Myocyte (in vitro differentiated cells): ENCODE measurements at places on chromosomes 7 and 10. TPM values are rescaled to one million over a fixed set of nuclear protein-coding genes. Genes with fewer than 3 reads are reported as not detected.

The AKR1C8 gene
- total RNA-seq, result not detected in 2 replicates

The TLX1 gene
- total RNA-seq, result not detected in 2 replicates

DNA sequence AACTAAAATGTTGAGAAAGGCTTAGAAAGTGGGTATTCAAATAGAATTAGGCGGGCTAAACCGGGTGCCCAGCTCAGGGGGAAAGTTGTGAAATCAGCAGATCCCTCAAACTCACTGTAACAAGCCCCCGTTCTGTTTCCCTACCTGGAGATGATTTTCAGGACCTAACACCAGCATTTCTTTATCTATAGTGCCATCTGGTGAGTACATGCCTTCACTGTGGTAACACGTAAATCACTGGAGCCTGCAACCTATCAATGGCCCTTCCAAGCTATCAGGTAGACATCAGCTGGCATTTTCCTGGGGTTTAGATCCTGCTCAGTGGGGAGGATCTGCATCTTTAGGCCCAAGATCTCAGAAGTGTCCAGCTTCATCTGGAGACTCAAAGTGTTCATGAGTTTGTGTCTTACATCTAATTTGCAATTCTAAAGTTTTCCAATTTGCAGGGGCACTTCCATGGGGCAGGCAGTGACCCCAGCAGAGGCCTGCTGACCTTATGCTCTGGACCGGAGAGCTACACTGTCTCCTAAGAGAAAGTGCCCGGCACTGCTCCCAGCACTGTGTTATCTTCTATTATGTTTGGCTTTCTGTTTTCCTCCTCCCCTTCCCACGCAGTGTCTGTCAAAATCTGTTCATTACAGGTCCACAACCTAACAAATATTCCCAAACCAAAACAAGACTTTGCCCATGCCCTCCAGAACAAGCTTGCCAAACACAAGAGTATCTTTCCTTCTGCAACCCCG, 132.5 kb downstream of the LSM5 start:
- no peak for DNase-seq

DNA sequence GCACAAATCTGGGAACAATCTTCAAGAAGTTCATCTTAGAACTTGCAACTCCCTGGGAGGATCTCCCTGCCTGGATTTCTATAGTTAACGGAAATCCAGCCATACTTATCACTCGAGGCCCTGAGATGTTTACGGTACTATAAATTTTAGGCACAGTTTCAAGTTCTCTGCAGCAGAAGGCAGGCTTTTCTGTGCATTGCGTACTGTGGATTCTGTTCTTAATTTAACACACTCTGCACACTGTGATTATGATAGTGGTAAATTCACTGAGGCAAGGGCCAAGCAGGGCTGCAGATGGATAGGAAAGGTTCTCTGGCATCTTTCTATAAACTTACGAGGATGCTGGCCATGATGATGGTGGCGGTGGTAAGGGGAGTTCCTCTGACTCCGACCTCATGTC, 10.6 kb downstream of the INHBA start:
- no peak for DNase-seq

The FXYD4 gene
- 1.8 and 6.1 TPM in 2 replicates for total RNA-seq

DNA sequence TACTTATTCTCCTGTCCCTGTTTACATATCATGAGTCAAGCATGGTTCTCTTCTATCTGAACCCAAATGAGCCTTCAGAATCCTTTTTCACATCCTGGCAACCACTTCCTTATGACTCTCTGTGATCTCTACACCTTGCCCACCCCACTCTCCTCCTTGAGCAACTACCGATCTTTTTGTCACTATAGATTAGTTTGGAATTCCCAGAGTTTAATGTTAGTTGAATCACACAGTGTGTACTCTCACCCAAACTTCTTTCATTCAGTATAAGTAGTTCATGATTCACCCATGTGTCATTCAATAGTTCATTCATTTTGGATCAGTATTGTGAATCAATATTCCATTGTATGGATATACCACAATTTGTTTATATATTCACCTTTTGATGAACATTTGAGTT, 55.3 kb downstream of the TFAM start:
- DNase-seq, result no peak

DNA sequence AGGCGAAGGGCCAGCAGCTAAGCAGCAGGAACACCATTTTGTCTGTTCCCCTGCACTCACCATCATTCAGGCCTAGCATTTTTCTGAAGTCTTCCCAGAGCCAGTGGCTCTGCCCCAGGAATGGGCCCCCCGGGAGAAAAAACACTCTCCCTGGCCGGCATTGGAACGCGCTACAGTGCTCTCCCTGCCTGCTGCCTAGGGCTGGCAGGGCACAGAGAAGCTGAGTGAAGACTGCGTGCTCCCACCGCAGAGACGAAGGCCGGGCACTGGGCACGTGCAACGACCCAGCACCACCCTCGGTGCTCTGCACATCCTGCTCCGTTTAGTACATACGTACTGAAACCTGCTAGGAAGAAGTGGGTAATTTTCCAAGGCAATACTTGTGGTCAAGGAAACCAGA, 34.4 kb downstream of the HSPA12A start:
- DNase-seq, result no peak

The CCDC172 gene
- not detected in 2 replicates for total RNA-seq

DNA sequence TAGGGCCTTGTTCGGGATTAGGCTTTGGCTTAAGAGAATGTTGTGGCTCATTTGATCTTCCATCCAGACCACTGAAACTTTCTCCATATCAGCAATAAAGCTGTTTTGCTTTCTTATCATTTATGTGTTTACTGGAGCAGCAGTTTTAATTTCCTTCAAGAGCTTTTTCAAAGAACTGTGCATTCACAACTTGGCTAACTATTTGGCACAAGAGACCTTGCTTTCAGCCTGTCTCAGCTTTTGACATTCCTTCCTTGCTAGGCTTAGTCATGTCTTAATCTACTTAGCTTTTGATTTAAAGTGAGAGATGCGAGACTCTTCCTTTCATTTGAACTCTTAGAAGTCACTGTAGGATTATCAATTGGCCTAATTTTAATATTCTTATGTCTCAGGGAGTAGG, 19.1 kb upstream of the AKR1B1 start:
- DNase-seq, result no peak

DNA sequence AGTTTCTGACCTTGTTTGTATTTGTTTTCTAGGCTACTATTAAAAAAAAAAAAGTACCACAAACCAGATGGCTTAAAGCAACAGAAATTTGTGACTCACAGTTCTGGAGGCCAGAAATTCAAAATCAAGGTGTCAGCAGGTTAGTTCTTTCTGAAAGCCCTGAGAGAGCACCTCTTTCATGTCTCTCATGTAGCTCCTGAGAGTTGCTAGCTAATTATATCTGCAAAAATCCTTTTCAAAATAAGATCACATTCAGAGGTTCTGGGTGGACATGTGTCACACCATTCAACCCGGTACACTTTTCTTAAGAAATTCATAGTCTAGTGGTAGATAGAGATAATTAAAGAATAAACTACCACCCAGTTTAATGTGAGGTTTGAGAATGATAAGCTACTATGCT, 888.6 kb downstream of the GRID1 start:
- DNase-seq, result no peak

The GIGYF1 gene
- 25.8 and 30.4 TPM in 2 replicates for total RNA-seq

DNA sequence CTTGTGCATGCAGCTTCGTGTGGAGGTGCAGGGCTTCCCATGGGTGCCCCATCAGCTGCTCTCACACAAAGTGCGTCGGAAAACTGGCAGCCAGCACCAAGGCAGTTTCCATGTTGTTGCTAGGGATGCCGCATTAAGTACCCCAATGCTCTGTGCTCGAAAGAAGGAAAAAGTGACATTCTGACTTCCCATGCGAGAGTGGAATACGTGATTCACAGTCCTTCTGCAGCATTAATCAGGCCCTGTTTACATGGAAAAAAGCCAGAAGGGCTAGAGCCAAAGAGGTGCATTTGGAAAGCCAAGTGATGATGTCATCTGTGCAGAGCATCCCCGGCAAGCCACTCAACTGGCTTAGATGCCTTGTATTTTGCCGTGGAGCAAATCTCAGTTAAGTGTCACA, 258.3 kb downstream of the GATA3 start:
- no peak for DNase-seq

The EPO gene
- 0.16 and 0.88 TPM in 2 replicates for total RNA-seq

The SLC26A3 gene
- not detected in 2 replicates for total RNA-seq

GRCh38 chr7:19969859-19970493, 196.6 kb upstream of the TMEM196 start:
- DNase-seq, result no peak

The HECW1 gene
- not detected in 2 replicates for total RNA-seq

DNA sequence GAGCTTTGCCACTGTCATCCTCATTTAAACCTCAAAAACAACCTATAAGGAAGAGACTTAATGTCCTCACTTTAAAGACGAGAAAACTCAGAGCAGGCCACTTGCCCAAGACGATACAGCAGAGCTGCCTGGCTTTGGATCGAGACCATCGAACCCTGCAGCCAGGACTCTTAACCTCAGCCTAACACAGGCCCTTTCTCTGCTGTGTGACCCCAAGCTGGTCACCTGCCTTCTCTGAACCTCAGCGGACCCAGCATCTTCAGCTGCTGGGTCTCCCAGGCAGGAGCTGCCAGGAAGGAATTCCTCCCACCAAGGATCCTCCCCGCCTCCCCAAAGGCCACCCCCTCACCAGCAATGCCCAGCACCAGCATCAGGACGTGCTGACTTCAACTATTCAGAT, 32.7 kb downstream of the TNRC18 start:
- DNase-seq, result no peak

DNA sequence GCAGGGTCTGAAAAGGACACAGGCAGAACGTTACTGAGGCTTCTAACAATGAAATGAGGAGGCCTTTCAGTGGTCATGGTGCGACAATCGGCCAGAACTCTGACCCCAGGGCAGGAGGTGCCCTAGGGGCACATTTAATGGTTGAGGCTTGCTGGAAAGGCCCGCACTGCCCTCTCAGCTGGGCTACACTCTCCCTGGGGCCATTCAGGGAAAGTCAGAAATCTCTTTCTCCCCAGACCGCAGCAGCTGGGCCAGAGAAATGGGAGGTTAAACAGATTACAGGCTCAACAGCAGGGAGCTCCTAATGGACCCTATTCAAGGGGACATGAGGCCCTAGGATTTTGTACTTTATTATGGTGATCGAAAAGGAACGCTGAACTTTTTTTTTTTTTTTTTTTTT, 85.6 kb upstream of the FGFR2 start:
- no peak for DNase-seq

DNA sequence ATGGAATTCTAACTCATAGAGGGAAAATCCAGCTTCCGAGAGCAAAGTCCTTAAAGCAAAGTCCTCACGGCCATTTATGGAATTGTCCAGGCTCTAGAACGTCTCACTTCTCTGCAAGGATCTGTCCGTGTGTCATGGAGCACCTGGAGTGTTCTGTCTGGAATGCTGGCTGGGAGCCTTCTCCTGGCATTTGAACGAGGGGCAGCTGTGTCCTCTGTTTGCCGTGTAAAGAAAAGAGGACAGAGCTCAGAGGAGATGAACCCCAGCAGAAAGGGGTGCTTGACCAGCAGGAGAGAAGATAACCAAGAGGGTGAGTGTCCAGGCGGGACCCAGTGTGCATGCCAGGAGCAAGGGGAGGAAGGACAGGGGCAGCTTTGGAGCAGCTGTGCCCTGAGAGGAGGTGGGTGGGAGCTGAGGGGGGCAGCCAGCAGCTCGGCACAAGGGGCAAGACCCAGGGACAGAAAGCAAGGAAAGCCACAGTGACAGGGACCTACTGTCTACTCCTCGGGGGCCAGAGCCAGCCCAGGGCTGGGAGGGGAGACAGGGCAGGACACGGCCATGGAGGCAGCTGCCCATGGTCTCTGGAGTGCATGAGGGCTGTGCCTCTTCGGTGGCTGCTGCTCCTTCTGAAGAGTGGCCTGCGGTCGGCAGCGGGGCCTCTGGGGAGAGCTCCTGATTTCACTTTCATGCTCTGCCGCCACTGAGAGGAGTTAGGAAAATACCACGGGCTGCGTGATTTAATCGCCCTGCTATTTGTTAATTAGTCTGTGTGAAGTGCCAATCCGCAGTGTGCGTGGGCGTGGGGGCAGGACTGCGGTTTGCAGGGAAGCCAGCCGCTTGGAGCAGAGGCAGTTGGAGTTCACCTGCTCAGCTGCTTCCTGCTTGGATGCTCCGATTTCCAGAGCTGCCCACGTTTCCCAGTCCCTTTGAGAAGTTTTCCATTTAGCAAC, 149.3 kb upstream of the SHH start:
- peak; percentile 99 for DNase-seq

The HOXA11 gene
- 1.7 TPM in 2 replicates for total RNA-seq

DNA sequence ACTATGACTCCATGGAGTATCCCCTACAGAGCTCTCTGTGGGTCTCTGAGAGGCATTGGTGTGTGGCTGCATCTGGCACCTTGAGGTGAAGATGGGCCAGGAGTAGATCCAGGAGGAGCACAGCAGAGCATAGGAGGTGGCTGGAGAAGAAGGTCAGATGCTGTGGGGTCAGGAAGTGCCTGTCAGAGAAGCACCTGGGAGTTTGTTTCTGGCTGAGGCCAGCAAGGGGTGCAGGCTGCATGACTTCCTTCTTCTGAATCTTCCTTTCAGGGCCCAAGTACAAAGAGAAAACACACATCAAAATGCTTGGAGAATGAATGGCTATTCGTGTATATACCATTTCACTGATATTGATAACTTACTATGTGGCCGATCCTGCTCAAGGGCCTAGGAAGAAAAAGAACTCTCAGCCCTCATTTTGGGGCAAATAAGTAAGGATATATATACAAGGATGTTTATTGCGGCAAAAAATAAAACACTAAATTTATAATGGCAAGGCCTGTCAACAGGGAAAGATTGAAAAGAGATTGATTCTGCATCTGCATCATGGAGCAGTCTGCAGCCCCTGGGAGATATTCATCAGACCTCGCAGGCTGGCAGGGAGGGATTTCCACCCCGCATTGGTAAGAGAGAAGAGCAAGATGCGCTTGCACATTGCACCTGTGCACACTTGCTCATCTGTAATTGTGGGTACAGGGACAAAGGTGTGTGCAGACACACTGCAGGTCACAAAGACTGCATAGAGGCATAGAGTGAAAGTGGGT, 39.2 kb downstream of the PTPRE start:
- no peak for DNase-seq

The NPFFR1 gene
- not detected in 2 replicates for total RNA-seq

The MBLAC1 gene
- total RNA-seq, result 3.5 and 4.5 TPM in 2 replicates

- no peak for DNase-seq
Observed at GRCh38 chr7:95595746-95596197, 544 bp downstream of the PDK4 start.

The WIPF3 gene
- total RNA-seq, result 1.5 and 2.5 TPM in 2 replicates

DNA sequence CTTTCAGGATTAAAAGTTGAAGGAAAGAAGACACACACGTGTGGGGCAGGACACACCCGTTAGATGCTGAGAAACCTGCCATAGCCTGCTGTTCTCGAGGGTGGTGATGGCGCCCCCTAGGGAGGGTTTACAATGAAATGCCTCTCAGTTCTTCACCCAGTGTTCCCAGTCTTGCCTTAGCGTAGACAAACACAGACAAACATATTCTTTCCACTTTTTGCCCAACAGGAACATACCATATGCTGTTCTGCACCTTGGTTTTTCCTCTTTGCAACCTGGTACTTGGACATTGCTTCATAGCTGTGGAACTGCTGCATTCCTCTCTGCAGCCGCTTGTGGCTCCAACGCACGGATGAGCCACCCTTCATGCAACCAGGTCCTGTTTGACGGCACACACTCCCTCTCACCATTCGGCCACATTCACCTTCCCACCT, 23.3 kb upstream of the HSPA12A start:
- no peak for DNase-seq

The OPN1SW gene
- 2.8 and 3.4 TPM in 2 replicates for total RNA-seq
